ENCODE measurements at places on chromosomes 5 and 9.
A peak's percentile ranks its signal among the peaks of the same experiment; 100 is the strongest.

GRCh38 chr9:117412006-117412715 is 2.7 kb downstream of the ASTN2 start:
- DNase-seq = no peak

DNA sequence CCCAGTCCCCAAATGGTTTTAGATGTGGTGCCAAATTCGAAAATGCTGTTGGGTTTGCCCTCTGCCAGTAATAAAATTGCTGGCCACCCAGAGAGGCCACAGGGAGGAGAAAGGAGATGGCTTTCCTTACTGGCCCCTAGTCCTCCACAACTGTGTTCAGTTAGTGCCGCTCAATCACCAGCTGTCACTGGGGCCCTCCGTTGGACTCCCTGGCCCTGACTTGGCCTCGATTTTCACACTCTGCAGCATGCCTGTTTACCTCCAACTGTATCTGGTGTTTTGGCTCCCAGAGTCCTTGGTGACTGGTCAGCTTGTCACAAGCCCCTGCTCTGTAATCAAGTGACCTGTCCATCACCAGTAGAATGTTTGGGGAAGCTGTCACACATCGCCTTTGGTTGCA is 97.8 kb downstream of the PAPPA start:
- DNase-seq = no peak

DNA sequence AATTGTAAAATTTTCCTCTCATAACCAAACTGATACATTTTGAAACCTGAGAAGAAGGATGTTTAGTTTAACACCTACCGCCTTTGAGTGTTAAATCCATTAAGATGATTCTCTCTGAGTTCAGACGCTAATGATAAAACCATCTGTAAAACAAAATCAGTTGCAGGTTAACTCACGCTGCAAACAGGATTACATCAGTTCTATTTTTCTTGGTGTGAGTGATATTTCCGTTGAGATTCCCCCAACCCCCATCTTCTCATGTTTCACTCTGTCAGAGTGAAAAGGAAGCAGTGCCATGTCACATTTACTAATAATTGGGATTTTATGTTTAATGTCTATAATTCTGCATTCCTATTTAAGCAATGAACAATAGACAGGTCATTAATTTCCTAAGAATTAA is 146.5 kb downstream of the FANCC start:
- no peak for DNase-seq

DNA sequence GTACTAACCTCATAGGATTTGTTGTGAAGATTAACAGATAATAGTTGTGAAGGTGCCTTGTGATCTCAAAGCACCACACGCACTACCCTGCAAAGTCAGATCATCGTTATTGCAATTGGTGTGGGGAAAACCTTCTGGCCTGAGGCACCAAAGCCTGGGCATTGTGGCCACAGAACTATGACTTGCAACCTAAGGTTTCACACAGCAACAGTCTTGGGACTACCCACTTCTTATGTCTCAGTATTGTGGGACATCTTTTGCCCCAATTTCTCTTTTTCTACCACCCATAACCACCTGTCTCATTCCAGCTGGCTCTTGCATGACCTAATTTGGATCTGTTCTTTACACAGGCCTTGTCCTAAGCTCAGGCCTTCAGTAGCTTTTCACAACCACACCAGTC is 247.8 kb upstream of the NR4A3 start:
- no peak for DNase-seq

- no peak for DNase-seq
Observed at GRCh38 chr9:92761686-92762085, 2.9 kb downstream of the BICD2 start.

DNA sequence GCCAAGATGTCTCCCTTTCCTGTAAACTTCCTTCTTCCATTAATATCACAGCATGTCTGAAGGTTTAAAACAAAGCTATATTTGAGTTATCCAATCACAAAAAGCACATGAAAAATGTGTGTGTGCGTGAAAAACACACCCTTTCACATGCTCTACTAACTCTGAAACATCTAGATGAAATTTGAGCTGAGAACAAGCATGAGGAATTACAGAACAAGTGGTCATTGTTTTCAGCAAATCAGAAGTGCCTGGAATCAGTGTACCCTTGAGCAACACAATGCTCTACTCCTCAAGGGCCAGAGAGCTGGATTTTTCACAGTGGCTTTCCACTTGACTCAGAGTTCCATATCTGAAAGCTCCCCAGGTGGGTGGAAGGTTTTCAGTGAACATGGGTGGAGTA is 255.9 kb downstream of the PSAT1 start:
- DNase-seq = no peak

DNA sequence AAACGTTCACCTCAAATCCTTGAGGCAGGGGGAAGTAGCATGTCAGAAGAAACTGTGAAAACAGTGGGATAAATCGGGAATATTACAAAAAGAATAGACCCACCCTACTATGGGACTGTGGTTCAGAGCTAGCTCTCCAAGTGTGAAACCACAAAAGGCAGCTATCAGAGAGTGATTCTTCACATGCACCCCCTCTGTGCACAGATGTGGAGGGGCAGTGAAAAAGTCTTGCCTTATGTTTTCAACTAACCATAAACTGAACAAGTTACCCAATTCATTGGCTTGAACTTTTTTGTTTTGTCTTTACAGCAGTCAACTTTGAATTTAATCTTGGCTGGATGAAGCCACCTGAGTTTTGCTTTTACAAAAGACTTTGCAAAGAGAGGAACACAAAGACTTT is 98.8 kb upstream of the NR4A3 start:
- DNase-seq = no peak

GRCh38 chr5:14373685-14374084 is 207.9 kb upstream of the OTULINL start:
- no peak for DNase-seq

DNA sequence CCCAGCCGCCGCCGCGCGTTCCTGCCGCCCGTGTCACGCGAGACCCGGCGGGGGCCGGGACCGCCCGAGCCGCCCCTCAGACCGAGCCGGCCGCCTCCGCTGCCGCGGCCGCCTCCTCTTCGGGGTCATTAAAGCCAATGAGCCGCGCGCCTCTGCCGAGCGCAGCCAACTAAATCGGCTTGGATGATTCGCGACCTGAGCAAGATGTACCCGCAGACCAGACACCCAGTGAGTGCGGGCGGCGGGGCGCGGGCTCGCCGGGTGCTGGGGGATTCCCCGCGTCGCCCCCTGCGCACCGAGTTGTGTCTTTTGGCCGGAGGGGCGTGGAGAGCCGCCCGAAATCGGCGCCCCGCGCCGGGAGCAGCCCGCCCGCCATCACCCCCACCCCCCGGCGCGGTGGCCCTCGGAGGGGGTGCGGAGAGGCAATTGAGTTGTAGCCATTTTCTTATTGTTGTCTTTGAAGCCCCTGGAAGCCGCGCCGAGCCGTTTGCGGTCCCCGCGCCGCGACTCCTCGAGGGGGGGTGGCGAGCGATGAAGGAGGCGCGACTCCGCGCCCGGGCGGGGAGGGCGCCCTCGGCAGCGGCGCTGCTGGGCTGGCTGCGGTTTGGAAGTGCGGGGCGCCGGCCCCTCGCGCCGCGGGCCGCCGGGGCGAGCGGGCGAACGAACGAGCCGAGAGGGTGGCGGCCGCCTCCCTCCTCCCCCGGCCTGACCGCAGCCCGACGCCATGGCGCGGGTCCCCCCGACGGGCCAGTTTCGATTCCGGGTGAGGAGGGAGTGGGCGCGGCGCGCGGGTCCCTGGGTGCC is 1.0 kb downstream of the TLE4 start:
- DNase-seq = peak; percentile 29

- DNase-seq = no peak
Observed at GRCh38 chr9:38732885-38733284, 13.0 kb upstream of the FAM240B start.

DNA sequence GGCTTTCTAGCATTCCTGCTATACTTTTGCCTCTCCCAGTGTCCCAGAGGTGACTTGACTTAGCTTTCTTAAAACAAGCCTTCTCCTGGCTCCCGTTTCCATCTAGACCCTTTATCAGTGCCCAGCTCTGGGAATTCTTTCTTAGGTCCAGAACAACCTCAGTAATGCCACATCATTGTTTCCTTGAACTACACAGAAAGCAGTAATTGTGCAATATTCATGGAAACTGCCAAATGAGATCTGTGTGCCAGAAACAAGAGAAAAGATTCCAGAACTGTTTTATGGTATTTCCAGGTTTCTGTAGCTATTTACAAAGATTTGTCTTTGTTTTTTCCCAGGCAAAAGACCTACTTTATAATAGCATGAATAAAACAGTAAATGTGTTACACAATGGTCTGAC is 391.3 kb downstream of the SLCO4C1 start:
- no peak for DNase-seq

- DNase-seq = no peak
Observed at GRCh38 chr5:53480416-53481158, at the start of gene FST. Gene FST (plus strand): TSS chr5:53480629. CDS start chr5:53480792, 163 bp downstream.
